NCI-H2107 (cell line): ENCODE measurements at places on chromosomes 2 and 18.

- no peak for DNase-seq
These were observed 2.8 kb upstream of the GYPC start for GRCh38 chr2:126653109-126653508.

- DNase-seq: no peak
These were observed 500.2 kb upstream of the TNP1 start for GRCh38 chr2:217360111-217360510.

GRCh38 chr18:731185-731584, 18.8 kb upstream of the ENOSF1 start:
- DNase-seq: no peak

DNA sequence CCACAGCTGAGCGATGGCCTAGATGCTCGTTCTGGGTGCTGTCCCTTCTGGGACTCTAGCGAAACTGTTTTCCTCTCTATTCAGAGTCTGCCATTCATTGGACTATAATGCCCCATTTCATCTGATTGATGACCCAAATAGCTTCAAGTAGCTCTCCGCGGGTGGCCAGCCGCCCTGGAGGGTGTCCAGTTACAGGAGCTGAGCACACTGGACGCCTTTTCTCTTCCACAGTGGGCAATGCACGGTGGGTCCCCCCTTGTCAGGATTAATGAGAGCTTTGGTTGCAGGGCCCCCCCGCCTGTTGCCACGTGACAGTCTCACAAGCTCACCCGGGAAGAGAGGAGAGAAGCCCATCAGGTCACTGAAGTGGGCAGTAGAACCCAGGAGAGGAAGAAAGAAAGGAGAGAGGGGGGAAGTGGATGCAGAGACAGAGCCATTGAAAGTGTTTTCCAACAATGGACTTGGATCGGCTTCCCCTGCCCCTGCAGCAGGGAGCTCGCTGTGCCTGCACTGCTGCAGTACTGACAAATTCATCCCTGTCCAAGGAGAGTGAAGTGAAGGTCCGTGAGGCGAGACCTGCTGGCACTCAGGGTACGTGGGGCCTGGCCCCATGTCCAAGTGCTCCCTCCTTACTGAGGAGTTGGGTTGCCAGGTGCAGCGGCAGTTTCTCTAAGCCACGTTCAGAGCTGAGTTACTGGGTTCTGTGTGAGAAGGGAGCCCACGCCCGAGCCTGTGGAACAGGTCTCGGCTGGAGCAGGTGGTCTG, 44.8 kb downstream of the DIPK1C start:
- peak; percentile 11 for DNase-seq

- DNase-seq: no peak
These were observed 197.4 kb upstream of the SPHKAP start for GRCh38 chr2:228378696-228379425.

DNA sequence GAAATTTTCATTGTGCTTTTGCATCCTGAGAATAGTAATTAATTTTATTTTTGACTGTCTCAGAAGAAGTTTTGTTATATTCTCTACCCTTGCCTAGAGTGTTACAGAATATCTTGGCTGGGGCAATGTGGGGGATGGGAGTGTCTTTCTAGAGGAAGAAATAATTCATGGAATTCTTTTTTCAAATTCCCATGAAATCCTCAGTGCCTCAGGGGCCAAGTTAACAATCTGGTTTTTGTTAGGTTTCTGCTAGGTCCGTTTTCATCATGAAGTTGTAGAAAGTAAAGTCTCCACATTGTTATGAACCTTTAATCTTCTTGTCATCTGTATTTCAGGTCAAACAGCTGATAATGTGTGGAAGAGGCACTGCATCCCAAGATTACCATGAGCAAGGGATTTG, 145.6 kb upstream of the GYPC start:
- no peak for DNase-seq

DNA sequence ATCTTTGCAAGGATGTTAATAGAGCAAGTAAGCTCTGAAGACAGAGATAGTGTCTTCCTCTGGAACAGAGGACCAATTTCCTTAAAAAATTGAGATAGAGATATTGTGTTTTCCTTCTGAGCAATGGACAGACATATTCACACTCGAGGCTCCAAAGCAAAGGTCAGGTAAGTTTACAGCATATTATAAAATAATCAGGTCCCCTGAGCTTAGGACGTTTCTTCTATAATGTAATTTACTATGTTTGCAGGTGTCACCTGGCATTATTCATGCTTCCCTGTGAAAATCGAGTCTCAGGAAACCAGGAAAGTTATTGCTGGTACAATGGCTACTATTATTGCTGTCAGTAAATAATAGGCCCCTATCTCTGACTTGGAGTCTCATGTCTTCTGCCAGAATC, 1135.8 kb upstream of the ACVR2A start:
- DNase-seq: no peak

GRCh38 chr2:165002638-165003037, 47.3 kb upstream of the SLC38A11 start:
- no peak for DNase-seq

GRCh38 chr2:238027591-238028415, 33.0 kb upstream of the SCLY start:
- no peak for DNase-seq

DNA sequence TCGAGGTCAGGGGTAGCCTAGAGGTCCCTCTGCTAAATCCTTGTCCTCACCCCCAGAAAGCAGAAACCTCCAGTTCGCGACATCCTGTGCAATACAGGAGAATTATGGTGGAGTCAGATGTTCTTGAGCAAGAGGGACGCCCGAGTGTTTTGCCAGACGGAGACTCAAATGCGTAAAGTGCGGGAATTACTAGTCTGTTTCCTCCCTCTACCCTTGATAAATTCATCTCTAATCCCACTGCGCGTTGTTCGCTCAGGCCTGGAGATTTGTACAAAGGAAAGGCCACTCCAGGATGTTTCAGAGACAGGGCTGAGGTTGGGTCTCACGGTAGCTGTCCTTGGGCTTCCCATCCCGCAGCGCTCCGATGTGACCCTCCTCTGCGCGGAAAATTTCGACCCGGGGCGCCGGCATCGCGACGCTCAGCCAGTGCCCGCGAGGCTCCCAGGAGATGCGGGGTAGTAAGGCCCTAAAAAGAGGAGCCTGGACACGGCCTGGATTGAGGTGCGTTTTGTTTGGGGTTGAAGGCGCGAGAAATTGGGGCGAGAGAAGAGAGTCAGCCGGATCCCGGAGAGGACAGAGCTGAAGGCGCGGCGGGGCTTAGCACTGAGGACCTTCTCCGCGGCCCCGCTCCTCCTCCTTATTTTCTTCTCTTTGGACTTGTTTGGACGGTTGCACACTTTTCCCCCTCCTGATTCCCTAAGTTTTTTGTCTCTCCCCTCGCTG, 2.6 kb upstream of the NEUROD1 start:
- DNase-seq: no peak

GRCh38 chr18:4586731-4587130, 131.6 kb upstream of the DLGAP1 start:
- DNase-seq: no peak

DNA sequence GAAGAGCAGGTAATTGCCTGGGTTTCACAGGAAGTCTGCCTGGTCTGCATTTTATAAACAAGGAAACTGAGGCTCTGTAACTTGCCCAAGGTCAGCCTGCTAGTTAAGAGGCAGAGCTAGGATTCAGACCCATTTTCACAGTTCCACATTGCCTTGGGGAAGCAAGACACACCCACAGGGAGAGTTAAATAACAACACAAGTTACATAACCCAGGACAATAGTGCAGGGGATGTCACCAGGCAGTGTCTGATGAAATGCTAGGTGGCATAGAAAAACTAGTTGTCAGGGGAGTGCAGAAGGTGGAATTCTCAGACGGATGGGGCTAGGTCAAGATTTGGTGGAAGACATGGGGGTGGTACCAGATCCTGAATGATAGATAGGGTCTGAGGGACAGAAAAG, 69.7 kb downstream of the PRKCE start:
- no peak for DNase-seq

DNA sequence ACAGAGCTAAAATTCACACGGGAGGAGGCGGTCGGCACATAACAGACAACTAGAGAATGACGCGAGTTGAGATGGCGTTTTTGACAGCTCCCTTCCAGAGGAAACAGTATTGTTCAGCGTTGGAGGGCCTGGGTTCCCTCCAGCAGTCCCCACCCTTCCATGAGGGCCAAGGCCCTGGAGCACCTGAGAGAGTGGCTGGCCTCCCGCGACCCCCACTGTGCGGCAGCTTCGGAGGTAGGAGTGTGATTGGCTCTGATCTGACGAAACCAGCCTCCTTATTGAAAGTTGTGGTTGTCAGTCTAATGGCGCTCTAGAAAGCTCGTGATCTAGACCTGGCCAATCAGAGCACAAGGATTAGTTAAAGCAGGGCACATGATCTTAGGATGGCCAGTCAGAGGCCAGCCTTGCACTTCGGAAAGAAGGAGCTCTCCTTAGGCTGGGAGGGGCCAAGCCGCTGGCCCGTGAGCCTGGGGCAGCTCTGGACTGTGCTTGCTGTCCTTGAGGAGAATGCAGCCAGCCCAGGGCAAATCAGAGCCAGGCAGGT, 104.5 kb upstream of the CELF4 start:
- peak; percentile 52 for DNase-seq

DNA sequence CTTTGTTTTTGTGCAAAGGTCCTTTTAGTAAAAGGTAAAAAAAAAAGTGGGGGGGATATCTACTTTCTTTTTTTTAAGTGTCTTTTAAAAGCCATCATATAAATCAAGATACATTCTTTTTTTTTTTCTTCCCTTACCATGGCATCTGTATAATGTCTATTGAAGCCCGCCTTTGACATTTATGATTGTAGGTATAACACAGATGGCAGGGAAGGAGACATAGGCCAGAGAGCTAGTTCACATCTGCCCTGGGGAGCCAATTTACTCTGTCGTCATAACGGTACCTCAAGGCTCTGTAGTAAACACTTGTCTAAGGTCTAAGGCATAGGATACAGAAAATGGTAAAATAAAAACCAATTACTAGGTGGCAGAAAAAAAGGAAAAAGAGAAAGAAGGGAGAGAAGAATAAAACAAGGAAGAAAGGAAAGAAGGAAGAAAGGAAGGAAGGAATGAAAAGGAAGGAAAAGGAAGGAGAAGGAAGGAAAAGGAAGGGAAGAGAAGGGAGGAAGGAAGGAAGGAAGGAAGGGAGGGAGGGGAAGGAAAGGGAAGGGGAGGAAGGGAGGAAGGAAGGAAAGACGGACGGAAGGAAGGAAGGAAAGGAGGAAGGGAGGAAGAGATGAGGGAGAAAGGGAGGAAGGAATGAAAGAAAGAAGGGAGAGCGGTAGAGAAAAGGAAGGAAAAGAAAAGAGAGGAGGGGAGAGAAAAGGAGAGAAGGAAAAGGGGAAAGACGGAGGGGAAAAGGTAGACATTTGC, 343.5 kb downstream of the RBM43 start:
- DNase-seq: no peak

- DNase-seq: no peak
These were observed 18.3 kb downstream of the SH3BP4 start for GRCh38 chr2:234970099-234970440.

DNA sequence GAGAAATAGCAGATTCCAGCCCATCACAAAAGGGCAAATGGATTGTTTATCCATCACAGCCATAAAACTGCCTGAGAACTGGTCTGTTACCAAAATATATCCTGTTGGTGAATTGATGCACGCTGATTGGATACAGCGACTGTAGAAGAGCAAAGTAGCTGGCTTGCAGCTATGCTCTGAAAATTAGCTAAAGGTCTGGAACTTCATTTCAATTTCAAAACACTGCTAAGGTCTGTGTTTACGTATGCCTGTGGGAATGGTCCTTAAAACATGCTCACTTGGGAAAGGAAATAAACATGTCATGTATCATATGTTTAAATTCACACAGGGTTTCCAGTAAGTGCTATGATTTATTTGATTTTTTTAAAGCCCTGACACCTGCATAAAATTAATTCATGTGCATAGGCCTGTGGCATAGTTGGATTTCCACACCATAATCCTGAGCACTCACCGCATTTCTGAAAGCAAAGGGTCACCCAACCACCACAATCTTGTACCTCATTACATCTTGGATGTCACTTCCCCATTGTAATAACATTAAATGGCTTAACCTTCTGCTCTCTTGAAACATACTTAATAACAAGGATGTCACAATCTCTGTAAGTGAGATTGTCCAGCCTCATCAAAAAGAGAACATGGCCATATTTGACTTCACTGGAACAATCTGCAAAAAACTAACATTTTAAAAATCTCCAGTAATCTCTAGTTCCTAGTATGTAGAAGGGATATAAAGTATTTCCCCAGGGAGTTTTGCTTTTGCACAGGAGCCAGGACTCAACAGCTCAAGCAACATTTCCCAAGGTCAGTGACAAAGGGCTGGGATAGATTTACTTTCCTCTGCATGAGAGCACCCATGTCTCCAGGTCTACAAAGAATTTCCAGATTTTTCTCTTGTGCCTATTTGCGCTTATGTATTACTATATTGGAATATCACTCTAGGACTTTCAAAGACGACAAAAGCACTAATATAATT, 109.8 kb downstream of the FARSB start:
- DNase-seq: no peak

GRCh38 chr2:191637182-191638078, 40.5 kb upstream of the NABP1 start:
- DNase-seq: no peak

DNA sequence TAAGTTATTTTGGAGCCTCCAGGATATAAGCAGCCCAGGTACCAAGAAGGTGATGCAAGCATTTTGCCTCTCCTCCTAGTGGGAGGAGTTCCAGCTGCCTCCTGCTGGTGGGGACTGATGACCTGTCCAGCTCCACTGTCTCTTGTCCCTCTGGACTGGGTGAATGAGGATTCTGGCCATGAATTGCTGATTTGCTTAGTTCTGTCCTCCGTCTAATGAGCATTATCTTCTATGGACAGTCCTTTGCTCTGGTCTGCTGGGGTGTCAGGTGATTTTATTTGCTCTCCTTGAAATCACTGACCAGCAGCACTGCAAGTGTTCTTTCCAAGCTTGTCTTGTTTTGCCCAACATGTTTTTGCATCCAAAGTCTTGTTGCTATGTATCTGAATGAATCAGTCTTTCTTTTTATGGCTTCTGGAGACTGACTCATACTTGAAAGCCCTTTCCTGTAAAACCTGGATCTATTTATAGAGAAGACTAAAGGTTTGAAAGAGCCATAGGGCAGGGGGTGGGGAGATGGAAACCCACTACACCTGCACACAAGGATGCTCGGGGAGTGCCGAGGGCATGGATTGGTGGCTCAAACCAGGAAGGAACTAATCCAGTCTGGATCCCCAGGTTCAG, 40.5 kb upstream of the EFHD1 start:
- no peak for DNase-seq

- no peak for DNase-seq
These were observed 13.7 kb downstream of the NCL start for GRCh38 chr2:231450548-231450989.

- no peak for DNase-seq
These were observed 157.1 kb downstream of the ACTR3 start for GRCh38 chr2:114046866-114047435.

GRCh38 chr2:10159086-10159485, 36.5 kb downstream of the RRM2 start:
- DNase-seq: no peak

- no peak for DNase-seq
These were observed 17.8 kb downstream of the EML6 start for GRCh38 chr2:54741250-54741649.

DNA sequence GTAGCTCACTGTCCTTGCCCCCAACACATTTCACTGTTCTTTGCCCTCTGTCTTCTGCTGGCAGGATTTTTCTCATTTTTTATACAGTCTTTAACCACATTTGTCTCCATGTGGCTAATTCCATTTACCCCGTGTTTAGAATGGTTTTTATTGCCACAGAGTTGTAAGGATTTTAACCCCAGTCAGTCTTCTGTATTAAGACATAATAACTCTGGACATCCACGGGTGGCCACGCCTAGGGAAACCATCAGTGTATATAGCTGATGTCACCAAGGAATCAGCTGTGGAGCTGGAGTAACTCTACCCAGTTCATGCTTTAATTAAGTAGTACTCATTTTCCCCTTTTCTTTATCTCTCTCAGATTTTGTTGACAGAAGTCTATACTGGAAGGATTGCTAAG, 139.8 kb downstream of the MAP4K4 start:
- DNase-seq: no peak
